ENCODE measurements at places on chromosomes 2 and 18.

DNA sequence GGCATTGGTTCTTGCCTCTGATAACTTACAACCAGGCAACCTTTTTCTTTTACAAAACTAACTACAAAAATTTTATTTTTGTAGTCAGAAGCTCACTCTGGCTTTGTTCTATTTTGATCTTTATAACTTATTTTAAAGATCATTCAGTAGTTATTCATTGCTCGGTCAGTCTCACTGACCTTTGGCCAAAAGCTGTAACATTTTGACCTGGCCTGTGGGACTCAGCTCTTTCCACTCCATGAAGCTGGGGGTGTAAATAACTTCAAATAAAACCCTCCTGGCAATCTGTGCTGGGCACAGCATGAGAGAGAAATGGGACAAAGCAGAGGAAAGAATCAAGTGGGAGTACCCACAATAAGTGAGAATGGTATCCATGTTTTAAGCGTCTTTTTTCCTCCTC is 380.7 kb downstream of the SETBP1 start:
- no peak for DNase-seq

DNA sequence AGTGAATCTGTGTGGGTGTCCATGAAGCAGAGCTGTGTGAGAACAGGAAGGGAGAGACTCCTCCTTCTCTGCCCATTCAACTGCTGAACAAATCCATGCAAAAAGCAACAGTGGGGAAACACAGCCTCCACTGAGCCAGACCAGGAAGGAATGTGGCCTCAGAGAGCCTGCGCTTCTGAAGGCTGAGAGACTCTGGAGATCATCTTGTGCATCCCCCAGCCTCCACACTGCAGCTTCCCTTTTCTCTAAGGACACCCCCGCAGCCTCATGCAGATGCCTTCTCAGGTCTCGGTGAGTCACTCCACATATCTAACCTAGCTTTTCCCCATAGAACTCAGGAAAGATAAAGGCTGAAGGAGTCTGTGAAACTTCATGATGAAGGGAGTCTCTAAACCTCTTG is 402.9 kb downstream of the TNS1 start:
- DNase-seq: no peak

GRCh38 chr2:232336241-232336736 is 42.3 kb upstream of the ALPP start:
- DNase-seq: no peak

DNA sequence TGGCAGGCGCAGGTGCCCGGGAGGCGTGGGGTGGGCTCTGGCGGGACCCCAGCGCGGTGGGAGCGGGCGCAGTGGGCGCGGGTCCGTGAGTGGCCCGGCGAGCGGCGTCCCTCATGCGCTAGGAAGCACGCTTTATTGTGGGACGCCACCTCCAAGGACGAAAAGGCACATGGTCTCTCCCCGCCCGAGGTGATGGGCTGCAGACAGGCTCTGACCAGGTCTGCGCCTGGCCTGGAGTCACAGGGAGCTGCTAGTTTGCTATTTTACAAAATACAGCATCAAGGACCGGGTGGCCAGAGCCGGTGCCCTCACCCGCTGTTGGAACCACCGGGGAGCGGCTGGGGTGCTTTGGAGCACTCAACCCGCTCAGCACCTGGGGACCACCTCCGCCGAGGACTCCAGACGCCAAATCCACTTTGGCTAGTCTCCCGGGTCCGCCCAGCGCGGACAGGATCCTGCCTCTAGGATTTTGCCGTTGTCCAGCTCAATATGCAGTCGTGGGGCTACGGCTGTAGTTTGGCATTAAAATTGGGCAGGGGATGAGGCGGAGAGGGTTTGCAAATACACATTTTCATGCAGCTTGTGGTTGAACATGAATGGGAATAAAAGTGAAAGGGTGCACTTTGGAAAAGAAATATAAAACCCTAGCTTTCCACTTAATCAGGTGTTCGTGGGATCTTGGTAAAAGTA is 65.4 kb downstream of the LRRFIP1 start:
- DNase-seq: no peak

- no peak for DNase-seq
Observed at GRCh38 chr2:39451954-39452353, 14.9 kb upstream of the MAP4K3 start.

DNA sequence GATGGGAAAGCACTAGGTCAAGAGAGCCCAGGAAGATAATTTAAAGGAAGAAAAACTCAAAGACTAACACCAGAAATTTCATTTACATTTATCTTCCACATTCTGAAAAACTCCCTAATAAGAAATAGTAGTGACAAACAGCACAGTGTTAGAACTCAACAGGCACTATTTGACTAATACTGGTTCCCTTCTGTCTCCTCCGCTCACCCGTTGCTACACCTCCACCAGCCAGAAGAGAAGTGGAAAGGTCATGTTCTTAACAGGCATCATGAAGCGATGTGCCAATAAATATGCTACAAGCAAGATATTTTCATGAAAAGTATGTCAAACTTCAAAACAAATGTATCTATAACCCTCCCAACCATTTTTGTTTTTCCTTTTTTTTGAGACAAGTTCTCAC is 5.7 kb downstream of the ROCK1 start:
- no peak for DNase-seq

DNA sequence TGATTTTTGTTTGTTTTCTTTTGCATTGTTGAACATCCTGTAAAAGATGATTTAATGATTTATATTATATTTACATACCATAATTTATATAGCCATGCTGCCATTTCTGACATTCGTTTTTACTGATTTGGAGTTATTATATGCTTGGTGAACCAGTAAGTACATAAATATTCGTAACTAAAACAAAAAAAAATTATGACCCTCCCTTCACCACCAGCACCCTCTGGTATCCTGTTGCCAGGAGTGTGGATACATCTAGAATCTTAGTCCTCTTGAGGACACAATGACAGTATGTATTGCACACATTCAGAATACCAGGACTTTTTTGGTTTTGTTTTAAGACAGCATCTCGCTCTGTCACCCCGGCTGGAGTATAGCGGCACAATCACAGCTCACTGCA is 43.9 kb upstream of the B3GNT7 start:
- no peak for DNase-seq

GRCh38 chr2:44389895-44390294 is 28.1 kb downstream of the CAMKMT start:
- DNase-seq: no peak

- DNase-seq: peak; percentile 97
Observed at GRCh38 chr18:6747646-6748045, 18.1 kb downstream of the ARHGAP28 start.

- no peak for DNase-seq
Observed at GRCh38 chr2:160494201-160494644, 616 bp upstream of the RBMS1 start.

GRCh38 chr2:151111599-151112278 is 149.9 kb downstream of the RBM43 start:
- peak; percentile 39 for DNase-seq

GRCh38 chr2:70833246-70833645 is 2.4 kb downstream of the CD207 start:
- DNase-seq: no peak

DNA sequence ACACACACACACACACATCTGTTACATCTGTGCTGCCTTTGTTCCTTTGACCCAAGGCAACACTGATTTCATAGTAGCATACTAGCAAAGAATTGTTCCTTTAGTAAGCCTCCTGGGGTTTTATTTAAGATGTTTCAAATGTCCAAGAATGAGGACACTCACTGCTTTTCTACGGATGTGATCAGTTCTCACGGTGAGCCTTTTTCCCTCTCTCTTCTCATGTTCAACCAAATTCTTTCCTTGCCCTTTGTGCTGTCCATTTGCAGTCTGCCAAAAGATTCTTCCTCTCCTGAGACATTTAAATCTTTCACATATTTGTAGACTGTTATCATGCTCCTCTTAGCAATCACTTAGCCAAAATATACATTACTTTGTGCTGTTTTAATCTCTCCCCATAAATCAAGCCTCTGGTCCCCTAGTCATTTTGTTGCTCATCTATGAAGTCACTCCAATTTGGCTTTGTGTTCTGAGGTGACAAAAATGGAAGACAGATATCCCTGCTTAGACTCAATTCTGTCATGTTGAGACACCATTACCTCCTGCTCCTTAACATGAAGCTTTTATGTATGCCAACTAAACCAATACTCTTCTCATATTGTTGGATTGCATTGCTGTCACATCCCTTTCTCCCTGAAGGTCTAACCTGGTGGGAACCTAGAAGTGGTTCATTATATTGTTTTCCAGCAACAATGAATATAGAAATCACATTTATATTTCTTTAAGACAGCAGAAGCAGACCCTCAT is 1605.3 kb upstream of the ACVR2A start:
- DNase-seq: peak; percentile 83

GRCh38 chr2:198883604-198884003 is 574.1 kb downstream of the SATB2 start:
- no peak for DNase-seq
